ENCODE measurements at places on chromosomes 5 and 9.

GRCh38 chr5:72539726-72540125, 32.5 kb upstream of the ZNF366 start:
- no peak for DNase-seq

DNA sequence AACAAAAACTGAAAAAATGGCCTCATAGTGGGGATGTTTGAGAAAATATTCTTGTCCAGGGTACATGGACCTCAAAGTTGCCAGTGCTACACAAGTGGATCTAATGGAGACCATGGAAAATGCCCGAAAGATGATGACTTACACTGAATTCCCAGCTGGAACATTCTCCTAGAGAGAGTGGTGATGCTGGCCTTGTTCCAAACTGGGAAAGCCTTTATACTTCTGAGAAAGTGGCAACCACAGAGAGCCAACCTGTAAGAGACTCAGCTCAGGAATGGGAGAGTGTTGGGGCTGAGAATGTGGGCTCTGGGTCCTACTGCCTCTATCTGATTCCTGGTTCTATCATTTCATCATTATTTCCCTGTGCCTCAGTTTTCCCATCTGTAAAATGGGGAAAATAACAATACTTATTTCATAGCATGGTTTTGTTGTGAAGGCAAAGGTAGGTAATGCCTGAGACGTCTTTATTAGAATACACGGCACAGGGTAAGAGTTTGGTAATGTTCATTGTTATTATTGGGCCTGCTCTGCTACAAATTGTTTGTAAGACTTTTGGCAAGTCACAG, 229.0 kb upstream of the PANK3 start:
- DNase-seq, result no peak

DNA sequence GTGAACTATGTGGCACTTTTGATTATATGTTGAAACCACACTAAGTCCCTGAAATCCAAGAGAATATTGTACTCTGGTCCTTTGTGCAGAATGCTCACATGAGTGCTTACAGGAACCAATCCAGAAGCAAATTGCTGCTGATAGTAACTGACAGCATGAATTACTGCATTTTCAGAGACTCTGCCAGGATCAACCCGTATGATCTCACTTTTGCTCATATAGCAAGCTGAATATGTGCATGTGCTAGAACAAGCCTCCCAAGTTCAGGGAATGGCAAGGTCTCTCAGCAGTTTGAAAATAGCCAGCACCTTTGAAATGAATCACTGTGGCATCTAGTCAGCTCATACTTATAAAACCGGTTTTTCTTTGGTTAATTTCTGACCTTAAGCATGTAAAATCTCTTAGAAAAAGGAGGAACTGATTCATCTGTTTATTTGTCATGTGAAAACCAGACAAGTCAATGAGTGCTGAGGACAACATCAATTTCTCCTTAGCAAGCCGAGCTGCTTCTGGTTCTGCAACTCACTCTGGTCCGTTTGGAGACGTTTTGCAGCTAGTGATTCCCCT, 215.7 kb upstream of the ELL2 start:
- DNase-seq, result no peak

GRCh38 chr5:125894383-125894782, 528.8 kb upstream of the GRAMD2B start:
- no peak for DNase-seq

DNA sequence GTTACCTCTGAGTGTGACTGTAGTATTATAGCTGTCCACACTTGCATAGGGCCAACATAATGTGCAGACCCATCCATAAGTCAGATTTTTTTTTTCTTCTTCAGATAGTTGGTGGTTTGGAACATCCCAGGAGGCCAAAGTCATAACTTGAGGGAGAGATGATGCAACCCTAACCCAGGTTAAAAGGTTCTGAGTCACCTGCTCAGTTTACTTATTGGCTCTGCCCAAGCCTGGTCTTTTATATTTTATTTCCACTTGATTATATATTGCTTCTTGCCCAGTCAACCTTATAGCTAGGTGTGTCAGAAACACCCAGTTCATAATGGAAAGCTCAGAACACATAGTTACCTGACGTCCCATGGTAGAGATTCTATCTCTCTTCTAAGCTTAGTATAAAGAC, 113.1 kb upstream of the PCSK1 start:
- no peak for DNase-seq

DNA sequence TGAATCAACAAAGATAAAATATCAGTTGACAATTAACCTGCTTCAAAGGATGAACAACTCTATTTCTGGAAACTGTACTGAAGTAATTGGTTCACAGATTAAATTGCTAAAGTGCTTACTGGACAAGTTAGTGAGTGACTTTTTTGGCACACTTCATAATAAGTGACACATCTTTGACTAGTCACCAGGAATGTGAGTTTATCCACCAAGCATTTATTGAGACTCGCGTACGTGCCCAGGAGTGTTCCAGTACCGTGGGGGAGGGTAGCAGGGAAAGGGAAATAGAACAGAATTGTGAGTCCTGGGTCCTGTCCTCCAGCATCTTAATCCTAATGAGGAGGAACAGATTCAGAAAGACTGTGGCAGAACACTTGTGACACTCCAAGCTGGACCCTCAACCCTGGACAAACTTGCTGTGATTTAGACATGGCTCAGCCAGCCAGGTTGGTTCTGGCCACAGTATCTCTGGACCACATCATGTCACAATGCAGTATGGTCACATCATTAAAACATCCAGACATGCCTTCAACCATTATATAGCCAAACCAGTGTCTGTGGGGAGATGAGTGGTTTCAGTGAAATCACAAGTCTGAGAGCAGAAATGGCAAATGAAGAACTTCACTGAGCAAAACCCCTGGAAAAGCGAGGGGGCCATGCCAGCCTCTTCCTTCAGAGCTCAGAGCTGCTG, 623.1 kb downstream of the BNC2 start:
- no peak for DNase-seq

- DNase-seq, result no peak
Measured at GRCh38 chr5:38463634-38464521, 92.6 kb downstream of the LIFR start.
